Activated CD4-positive, alpha-beta T cell treated with anti-CD3 and anti-CD28 coated beads for 1 hour (primary cell): ENCODE measurements at places on chromosomes 11 and 22.

GRCh38 chr11:59678813-59679165, 10.0 kb upstream of the PATL1 start:
- DNase-seq = no peak

- peak; percentile 15 for DNase-seq
Measured at GRCh38 chr11:58788355-58789023, 56.0 kb downstream of the GLYATL2 start.

DNA sequence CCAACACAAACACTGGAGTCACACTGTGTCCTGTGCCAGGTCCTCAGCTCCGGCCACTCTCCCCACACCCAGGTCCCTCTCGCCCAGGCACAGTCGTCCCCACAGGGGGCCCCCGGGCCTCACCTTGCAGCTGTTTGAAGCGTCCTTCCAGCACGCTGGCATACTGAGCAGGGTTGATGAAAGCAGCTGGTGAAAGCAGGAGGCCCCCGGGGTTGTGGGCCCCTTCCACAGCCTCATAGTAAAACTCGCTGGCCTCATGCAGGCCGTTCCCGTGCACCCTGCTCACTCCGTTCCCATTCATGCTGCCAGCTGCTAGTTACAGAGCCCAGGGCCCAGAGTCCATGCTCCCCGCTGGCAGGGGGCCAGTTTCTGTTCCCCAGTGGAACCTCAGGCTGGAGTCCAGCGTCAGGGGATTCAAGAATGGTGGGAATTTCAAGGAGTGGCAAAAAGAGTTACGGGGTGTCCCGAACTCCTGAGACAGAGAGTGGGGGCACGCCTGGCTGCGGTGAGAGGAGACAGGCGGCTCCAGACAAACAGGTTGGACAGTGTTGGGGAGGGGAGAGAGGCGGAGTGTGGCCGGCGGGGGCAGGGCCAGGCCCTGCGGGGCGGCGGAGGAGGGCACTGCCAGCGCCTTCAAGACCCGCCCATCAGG, 10.6 kb downstream of the SPTBN2 start:
- no peak for DNase-seq

GRCh38 chr11:12546660-12547059, 127.6 kb upstream of the TEAD1 start:
- DNase-seq = no peak

- DNase-seq = no peak
Measured at GRCh38 chr11:68047437-68048290, 8.8 kb downstream of the TCIRG1 start.

DNA sequence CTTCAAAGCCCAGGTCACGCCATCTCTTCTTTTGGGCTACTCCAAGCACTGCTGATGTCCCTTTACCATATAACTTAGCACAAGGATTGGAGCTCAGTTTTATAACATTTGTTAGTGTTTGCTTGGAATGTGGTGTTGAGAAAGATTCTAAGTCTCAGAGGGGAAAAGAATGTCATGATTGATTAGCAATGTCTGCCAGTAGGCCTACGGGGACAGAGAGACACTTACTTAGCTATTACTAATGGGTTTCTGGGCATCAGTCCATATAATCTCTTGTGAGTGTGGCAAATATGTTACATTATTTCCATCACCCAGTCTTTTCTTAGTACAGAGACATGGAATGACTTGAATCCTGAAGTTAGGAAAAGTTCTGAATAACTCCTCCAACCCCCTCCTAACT, 75.4 kb upstream of the FSHB start:
- no peak for DNase-seq

DNA sequence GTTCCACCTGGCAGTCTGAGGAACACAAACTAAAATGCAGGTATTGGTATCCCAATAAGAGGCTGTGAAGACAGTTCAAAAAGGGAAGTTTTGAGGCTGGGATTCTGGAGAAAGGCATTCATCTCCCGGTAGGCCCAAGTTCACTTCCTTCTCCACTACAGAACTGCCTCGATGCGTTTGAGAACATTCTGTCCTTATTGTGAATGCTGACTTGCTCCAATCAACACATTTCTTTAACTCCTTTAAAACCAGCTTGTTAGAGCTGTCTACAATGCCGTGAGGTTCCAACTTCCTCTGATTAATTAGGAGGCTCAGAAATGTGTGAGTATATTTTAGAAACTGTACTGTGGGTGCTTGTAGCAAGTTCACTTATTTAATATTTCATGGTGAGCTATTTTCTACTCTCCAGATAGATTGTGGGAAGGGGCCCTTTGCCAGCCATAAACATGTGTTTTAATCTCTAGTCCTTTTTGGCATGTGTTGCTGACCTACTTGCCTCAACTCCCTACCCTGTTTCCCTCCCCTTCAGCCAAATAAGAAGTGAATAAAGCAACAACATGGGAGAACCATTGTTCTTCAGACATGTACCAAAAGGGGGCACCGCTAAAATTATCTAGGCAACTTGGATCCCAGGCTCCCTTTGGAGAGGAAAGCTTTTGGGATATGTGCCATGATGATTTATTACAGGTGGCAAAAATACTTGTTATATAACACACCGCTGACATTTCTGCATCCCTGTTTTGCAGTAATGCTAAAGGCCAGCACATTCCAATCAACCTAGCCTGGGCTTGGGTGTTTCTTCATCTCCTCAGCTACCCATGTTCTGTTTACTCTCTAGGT, 245.6 kb downstream of the BLID start:
- no peak for DNase-seq

DNA sequence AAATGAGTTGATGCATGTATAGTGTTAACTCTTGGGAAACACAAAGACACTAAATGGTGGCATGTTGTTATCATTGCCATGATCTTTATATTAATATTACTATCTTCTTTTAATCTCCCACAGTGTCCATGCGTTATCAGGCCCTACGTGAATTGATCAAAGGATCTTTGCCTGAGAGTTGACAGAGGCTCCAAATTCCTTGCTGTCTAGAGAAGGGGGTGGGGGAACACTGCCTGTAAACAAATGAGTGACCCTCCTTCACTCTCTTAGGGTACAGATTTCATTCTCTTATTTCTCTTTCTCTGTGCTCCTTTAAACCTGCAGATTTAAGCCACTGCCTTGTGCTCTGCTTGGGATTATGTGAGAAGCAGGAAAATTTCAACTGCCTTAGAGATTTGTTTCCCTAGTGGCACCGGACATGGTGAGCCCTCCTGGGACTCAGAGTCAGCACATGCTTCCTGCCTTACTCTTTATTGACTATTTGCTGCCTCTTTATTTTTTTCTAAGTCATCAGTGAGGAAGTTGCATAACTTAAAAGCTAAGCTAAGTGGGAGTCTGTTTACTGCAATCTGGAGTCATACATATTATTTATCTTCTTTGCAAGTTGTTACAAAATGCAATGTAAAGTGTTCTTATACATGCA, 122.9 kb downstream of the MAML2 start:
- no peak for DNase-seq

- no peak for DNase-seq
Measured at GRCh38 chr22:35367331-35367886, 13.5 kb upstream of the HMOX1 start.

GRCh38 chr11:18248561-18248960, at the start of gene SAA2:
Gene SAA2, minus strand, starts transcription at chr11:18248668. Its CDS starts 657 bp downstream, at chr11:18248011.
- DNase-seq = no peak

GRCh38 chr22:49999063-49999945, 13.3 kb downstream of the IL17REL start:
- DNase-seq = no peak

DNA sequence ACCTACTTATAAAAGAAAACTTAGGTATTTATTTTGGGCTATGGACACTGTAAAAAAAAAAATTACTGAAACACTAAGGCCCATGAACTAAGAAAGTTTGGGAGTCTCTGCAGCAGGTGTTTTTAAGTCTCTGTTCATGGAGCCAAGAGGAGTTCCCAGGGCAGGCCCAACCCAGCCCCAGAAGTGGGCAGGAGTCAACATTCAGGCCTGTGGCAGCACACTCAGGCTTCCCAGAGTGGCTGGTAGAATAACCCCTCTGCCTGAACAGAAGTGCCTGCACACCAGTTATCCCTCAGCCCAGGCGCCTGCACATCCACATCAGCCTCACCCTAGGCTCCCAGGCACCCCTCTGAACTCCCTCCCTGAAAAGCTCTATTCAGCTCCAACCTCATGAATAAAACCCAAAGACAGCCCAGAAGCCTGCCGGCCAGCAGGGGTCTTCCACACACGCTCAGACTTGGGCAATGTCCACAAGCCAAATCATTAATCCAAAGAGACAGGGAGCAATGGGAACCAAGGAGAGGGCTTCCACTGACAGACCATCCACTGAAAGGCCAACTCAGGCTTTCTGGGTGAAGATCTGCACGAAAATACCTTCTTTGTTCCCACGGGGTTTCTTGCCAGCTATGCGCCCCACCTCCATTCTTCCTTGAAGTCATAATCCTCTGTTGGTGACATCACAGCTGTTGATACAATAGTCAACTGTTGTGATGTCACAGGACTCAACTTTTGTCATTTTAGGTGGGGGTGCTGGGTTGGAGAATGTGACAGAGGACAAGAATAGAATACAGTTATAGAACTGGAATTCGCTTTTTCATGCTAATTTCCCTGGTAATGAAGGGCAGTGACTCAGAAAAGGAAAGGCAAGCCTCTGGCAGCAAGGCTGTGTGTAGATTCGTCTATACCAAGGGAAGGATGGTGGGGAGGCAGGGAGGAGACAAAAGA, 83.7 kb downstream of the RPL27A start:
- no peak for DNase-seq

- no peak for DNase-seq
Measured at GRCh38 chr22:44314425-44315067, 1.8 kb upstream of the SHISAL1 start.

- no peak for DNase-seq
Measured at GRCh38 chr11:132450631-132451030, 1080.2 kb downstream of the NTM start.

DNA sequence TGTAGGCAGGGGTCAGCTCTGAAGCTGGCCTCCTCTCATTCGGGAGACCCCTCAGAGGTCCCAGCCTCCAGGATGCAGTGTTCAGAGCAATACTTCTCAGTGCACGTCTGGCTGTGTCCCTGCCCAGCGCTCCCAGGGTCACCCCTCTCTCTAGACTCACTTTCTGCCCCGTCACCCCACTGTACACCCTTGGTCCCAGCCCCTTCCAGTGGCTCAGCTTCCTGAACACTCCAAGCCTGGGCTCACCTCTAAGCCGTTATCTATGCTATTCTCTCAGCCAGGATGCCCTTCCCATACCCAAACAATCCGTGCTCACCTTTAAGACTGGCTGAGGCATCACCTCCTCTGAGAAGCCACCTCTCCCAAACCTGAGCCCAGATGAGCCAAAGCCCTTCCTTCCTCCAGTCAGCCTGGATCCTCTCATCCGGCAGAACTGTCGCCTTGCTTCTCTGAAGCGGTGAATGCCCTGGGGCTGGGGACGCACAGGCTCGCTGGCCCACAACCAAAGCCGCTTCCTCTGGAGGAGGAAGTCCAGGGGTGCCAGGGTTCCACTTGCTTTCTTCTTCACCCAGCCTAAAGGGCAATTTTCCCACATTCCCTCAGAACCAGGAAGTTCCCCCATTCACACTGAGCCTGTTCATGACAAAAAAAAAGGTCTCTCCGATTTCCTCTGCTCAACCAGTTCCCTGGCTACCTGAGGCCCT, 13.7 kb upstream of the CDKN1C start:
- DNase-seq = no peak

DNA sequence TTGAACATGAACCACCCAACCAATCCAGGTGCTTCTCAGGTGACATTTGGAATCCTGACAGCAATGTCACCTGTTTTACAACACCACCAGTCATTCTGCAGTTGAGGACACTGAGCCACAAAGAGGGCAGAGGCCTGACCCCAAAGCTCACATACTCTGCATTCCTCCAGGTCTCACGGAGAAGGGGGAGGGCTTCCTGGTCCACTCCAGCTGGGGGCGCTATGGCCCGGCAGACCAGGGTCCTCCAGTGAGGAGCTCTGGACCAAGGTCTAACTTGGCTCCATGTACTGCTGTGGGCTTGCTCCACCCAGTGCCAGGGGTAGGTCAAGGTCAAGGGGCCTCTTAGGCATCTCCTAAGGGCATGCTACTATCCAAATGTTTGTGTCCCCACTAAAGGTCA, 1.5 kb upstream of the PNPLA3 start:
- DNase-seq = no peak

GRCh38 chr11:74009230-74009547, 304 bp upstream of the UCP3 start:
- DNase-seq = no peak

DNA sequence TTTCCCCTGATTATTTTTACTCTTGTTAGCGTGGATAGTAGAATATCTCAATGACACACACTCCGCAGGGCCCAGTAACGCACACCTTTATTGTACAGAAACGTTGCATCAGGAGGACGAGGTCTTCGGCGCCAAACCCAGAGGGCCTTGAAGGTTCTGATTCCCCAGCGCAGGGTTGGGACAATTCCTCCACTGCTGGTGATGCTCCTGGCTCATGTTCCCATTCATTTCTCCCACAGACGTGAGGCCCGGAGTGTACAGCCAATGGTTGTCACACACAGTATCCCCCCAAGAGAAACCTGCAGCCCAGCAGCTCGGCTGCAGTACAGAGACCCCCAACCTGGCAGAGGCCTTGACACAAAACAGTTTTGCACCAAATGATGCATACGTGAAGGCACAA, 6.1 kb upstream of the ANO1 start:
- DNase-seq = no peak

DNA sequence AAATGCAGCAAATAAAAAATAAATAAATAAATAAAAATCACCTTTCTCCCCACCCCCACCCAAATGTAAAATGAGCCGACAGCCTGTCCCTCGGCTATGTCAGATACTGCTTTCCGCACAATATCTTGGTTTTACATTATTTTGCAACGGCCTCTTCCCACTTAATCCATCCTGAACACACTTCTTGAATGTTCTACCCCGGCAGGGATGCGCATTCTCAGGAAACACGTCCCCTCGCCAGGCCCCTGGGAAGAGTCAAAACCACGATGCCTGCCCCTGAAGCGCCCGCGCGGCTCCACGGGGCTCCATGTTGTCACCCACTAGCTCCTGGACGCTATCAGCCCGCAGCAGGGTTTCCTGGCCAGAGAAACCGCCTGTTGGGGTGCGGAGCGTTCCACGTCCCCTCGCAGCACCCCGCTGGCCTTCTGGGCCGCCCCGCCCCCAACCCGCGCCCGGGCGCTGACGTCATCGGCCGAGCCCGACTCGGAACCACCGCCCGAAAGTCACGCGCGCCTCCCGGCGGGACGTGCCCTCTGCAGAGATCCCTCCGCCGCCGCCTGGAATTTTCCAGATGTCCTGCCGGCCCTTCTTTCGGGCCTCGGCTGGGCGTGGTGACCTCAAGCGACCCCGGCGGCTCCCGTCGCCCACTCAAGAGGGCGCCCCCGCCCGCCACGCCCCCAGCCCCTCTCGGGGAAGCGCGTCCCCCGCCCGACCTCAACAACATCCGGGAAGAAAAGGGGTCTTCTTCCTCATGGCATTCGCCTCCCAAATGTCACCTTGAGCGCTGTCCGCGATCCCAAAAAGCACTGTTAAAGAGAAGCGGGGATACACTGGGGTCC, 585 bp upstream of the NEAT1 start:
- DNase-seq = peak; percentile 94

DNA sequence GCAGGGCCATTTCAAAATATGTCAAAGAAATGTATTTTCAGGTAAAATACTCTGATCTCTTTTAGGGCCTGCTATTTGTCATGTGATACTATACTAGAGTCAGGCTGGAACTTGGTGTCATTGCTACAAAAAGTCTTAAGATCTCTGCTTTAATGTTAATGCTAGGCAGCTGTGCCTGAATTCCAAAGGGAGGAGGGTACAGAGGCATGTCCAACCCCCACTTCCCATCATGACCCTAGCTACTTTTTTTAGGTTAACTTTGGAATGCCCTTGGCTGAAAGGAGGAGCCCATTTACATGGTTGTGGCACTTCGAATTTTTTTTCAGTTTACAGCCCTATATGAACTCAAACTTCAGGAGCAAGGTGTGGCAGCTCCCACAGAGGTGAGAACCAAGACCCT, 58.1 kb downstream of the OSBP2 start:
- DNase-seq = no peak

- DNase-seq = no peak
Measured at GRCh38 chr11:36450110-36450572, 59.9 kb downstream of the TRAF6 start.
